ENCODE measurements at places on chromosomes 13 and 19.

DNA sequence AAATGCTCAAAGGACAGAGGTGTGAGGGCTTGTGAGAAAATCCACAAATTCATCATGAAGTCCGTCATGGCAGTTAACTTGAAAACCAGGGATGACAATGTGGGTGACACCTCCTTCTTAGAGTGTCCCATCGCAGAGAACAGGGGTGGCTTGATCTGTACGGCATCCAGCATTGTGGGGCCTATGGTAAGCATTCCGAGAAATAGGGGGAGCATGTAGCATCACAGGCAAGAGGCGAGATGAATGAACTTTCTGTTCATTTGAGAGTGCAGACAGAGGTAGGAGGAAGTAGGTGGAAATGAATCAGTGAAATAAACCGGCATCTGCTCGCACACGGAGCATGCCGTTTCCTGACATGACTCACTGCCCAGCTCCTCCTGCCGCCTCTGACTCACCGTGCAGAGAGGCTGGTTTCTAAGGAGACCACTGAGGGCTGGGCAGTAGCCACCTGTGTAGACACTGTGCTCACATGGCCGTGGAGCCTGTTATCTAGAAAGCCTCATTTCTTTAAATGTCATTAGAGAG is 339.0 kb downstream of the RFC3 start:
- peak; percentile 35 for DNase-seq

DNA sequence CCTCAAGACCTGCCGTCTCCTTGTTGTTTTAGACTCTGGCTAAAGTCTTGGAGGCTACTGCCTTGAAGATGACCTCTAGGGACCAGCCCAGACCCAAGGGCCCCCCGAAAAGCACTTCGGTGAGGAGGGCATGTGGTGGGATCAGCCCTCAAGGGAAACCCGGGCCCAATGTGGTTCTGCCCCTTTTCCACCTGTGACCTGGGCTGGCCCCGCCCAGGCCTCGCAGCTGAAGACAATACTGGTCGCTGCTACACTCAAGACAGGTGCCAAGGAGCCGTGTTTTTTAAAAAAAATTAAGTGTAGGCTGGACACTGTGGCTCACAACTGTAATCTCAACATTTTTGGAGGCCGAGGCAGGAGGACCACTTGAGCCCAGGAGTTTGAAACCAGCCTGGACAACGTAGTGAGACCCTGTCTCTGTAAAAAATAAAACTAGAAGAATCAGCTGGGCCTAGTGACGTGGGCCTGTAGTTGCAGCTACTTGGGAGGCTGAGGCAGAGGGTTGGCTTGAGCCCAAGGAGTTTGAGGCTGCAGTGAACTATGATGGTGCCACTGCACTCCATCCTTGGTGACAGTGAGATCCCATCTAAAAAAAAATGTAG is 903 bp downstream of the TLE6 start:
- DNase-seq, result no peak

GRCh38 chr13:46613409-46614049 is 60.6 kb downstream of the LRCH1 start:
- no peak for DNase-seq

DNA sequence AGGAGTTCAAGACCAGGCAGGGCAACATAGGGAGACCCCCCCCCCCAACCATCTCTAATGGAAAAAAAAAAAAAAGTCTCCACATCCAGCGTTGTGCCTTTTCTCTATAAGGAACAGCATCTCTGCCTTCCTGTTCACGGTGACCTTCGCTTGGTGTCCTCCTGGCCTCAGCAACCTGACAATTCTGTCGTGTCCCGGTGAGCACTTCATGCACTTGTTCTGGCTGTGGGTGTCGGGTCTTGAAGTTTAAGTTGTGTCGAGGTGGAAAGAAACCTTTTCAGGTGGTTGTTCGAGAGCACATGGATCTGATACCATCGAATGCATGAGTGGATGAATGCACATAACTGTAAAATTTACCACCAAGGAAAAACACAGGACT is 594 bp downstream of the ZNF559 start:
- no peak for DNase-seq

DNA sequence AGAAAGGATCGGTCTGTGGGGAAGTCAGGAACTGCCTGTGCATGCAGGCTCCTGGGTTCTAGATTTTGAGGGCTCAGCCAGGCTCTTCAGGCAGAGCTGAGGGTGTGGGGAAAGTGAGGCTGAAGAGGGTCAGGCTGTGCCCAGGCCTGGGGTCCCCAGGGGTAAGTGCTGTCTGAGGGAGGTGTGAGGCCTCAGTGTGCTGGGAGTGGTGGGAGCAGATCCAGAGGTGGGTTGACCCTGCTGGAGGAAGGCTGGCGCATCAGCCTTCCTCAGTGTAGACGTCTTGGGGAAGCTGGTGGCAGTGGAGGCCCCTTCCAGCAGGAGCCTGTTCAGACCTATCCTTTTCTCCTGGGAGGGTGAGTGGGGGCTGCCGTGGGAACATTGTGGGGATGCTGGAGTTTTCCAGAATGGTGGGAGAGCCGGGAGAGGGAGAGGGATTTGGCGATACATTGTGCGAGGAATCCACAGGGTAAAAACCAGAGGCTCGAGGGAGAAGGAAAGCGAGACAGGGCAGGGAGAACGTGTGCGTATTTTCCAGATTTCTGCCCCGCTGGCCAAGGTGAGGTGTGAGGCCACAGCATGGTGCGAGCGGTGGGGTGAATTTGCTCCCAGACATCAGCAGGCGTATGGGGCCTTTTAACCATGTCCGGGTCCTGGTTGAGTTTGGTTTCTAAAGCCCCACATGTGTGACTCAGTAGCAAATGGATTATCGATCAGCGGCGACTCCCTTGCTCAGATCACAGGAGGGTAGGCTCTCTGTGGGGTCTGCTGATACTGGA is 237.7 kb downstream of the TEX29 start:
- no peak for DNase-seq

GRCh38 chr13:36907821-36908220 is 12.2 kb downstream of the SMAD9 start:
- no peak for DNase-seq

GRCh38 chr13:94056362-94056990 is 423.0 kb downstream of the DCT start:
- no peak for DNase-seq
